Activated CD4-positive, alpha-beta T cell treated with anti-CD3 and anti-CD28 coated beads, Interleukin-2, amount 10 ng/mL, durations not matched to agents 7 days and 5 days (primary cell): ENCODE measurements at places on chromosomes 1 and 21.

DNA sequence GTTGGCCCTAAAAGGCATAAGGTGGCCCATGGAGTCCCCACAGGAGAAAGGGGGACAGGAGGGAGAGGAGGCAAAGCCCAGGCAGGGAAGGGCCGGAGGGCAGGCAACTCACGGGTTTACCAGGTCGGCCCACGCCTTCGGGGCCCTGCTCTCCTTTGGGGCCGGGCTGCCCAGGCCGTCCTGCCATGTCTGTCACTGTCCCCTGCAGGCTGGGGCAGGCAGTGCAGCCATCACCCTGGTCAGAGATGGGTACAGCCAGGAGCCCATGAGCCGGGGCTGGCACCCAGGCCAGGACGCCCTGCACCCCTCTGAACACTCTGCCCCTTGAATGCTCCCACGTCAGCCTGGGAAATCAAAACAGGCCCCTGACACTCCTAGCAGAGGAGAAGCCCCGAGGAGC lies 19.8 kb downstream of the COL16A1 start:
- no peak for DNase-seq

DNA sequence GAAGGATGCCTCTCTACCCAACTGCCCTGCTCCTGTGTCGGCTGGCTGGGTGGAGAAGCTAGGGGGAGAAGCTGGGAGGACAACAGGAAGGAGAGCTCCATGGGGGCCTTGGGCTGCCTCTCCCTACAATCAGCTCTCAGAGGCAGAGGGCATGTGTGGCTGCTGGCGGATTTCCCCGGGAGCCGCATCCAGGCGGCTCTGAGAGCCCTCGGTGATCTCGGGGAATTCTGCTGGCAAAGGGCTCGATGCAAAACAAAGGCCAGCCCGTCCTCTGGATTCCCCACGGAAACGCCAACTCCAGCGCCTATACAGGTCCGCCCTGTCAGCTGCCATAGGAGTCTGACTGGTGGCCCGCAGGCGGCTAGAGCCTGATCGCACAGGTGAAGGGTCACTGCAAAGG lies 26.4 kb upstream of the EVA1B start:
- DNase-seq = no peak

DNA sequence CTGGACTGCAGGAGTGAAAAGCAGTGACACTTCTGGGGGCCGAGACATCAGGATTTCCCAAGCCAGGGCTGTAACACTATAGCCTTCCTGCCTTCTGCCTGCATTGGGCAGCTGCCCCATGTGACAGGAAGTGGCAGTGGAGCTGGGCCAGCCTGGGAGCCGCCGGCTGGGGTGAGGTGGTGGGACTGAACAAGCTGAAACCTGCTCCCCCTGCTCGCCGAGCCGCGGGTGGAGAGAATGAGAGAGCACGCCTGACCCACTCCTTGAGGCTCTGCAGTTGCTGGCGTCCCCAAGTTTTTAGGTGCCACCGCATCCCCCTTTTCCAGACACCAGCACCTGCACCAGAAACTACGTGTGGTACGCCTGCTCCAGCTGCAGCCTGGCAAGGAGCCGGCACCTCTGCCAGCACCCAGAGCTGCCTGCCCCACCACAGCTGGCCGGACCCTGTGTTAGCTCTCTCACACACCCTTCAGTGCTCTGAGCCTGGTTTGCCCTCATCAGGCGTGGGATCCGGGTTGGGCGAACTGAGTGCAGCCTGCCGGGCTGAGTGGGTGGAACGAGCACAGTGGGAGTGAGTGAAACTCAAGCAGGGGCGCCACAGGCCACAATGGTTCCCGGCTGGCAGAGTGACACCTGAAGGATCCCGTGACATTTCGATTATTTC lies 119.4 kb downstream of the AKT3 start:
- DNase-seq = no peak

- no peak for DNase-seq
These were observed 17.4 kb downstream of the SDE2 start for GRCh38 chr1:225981714-225982113.

GRCh38 chr1:227729881-227730629 lies 5.0 kb downstream of the JMJD4 start:
- peak; percentile 43 for DNase-seq

- no peak for DNase-seq
These were observed 256.9 kb downstream of the GPATCH2 start for GRCh38 chr1:217373761-217374701.

DNA sequence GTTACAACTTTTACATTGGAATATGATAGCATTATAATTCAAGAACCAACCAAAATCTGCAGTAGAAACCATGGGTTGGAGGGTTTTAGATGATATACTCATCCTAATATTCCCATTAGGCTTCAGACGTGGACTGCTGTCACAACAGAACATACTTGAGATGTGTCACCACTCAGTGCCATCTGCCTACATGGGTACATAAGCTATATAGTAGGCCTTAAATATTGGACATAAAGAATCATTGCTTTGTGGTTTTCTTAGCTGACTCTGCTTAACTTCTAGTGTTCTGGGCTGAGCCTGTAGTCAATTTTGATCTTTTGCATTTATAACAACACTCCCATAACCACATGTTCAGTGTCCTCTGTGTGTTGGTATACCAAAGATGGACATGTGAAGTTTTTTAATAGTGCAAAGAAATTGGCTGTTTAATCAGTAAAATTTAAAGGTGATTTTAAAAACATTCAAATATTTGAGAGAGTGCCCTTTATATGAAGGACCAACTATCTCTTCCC lies 14.2 kb downstream of the RAP1A start:
- no peak for DNase-seq

GRCh38 chr1:42419126-42419821 lies 36.5 kb downstream of the ZMYND12 start:
- DNase-seq = no peak

GRCh38 chr1:248849637-248850036 lies 9.2 kb downstream of the ZNF692 start:
- no peak for DNase-seq

DNA sequence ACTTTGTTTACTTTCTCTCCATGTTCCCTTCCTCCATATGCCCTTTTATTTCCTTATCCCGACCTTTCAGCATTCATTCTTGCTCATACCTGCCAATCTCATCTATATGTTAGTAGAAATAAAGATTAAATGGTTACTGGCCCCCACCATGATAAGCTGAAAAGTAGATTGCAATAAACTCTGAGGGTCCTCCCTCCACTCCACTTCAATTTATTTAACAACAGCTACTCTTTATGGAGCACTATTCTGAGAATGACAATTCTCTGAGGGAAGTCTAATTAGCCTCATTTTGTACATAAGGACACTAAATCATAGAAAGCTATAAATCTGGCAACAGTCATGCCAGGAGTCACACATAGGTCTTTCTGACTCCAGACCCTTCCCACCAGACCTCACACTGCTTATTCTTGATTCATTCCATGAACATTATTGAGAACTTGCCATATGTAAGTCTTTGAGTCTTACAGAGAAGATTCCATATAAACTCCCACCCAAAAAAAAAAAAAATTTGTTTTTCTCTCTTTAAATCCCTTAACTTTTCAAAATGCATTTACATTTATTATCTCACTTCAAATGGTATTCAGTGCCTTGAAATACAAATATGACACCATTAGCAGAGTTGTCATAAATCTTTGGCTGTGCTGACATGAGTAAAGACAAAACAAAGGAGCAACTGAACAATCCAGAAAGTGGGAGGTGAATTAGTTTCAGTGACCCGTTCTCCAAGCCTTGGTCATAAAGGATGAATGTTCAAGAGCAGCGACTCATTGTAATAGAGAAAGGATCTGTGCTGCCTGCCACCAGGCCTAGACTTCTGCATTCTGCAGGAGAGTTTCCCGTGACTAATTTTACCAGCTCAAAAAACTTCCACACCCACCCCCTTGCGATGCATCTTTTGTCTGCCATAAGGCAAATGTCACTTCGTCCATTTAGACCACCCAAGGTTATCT lies 28.5 kb downstream of the PALMD start:
- DNase-seq = no peak

DNA sequence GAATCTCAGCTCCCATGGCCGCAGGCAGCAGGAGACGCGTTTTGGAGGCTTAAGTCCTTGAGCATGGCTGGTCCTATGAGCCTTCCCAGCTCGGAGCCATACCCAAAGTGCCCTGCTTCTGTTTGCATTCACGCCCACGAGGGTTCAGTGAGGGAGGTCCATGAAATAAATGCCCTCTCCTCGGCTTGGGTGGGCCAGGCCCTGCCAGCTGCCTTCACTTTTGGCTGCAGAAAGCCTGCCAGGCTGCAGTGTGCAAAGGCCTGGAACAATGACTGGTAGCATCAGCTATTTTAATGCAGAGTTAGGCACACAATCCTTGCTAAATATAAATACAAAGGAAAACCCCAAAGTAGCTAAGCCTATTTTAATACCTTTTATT lies 49.4 kb downstream of the H3-3A start:
- no peak for DNase-seq

DNA sequence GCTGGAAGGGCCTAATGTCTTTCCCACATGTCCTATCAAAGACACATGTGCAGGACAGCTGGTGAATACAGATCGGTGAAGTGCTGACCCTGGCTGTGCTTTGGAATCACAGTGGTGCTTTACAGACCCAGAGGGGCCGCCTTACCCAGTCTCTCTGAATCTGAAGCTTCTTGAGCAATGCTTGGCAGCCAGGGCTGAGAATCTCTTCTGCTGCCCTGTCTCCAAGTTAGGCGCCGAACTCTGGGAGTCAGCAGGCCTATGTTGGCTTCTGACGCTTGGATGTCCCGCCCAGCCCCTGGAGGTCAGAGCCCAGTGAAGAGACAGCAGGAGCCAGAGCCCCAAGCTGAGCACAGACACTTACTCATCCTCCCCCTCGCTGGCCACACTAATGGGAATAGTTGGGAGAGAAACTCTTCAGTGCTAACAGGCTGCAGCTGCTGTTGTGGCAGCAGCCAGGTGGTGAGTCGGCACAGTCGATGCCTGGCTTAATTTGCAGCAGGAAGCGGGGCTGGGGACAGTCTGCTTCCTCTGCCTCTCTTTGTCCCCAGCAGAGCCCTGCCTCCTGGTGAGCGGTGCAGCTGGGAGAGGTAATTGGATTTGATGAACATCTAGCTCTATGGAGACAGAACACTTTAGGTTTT lies 68.1 kb downstream of the URB2 start:
- DNase-seq = no peak

- DNase-seq = no peak
These were observed 8.6 kb downstream of the CDC14A start for GRCh38 chr1:100360790-100361510.

DNA sequence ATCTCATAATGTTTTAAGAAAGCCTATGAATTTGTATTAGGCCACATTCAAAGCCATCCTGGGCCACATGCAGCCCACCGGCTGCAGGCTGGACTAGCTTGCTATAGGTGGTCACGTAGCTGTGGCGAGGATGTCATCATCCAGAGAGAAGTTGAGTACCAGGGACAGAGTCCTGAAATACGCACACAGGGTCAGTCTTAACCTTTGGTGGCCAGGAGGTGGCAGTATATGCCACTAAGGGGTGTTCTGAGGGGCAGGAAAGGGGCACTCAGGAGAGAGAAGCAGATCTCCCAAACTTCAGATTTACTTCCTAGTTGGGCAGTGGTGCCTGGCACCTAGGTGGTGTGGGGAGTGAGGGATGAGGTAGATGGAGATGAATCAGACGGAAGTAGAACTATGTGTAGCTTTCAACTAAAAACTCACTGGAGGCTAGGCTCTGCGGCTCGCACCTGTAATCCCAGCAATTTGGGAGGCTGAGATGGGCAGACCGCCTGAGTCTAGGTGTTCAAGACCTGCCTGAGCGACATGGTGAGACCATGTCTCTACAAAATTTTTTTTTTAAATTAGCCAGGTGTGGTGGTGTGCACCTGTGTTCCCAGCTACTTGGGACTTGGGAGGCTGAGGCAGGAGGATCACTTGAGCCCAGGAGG lies 16.3 kb upstream of the CDK18 start:
- peak; percentile 54 for DNase-seq

GRCh38 chr1:178408871-178409270 lies 87.9 kb downstream of the CLEC20A start:
- DNase-seq = no peak

- no peak for DNase-seq
These were observed 967.6 kb downstream of the LTN1 start for GRCh38 chr21:28025111-28025510.

GRCh38 chr1:40183055-40183710 lies 22.0 kb downstream of the RLF start:
- DNase-seq = peak; percentile 13

DNA sequence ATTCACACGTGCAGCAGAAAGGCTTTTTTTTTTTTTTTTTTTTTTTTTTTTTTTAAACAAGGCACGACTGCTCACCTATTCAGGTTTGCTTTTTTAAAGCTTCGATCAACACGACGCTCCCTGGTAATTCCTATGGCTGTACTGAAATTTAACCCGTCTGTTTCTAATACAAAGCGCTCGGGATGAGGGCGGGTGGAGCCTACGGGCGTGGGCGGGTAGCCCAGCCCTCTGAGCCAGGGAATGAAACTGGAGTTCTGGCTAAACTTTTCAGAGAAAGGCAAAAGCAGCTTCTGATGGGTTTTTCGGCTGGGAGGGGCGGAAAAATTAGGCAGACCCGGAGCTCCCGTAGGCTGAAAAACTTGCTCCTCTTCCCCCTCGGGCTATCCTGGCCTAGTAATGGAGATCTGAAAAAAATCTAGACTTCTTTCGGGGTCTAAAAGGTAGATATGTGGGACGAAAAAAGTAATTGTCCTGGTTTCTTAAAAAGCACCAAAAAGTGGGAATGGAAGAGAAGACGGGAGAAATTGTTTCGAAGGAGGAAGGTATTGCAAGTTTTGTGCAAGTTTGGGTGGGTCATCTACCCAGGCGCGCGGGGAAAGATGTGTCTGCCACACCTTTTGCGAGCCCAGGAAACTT lies 7.4 kb downstream of the NR5A2 start:
- DNase-seq = no peak

DNA sequence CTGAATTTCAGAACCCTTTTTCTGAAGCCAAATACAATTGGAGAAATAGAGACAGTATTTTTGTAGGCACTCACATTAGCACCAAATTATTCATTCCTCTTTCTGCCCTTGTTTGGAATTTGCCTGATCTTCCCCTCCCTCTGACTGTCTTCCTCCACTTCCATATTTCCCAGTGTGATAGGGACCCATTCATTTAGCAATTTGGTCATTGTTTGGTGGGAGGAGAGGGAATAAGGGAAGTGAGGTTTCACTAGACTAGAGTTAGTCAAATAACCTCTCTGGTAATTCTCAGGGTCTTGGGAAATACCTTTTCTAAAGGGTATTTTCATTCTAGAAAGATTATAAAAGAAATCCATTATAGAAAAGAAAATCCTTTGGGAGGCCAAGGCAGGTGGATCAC lies 31.0 kb upstream of the MTMR11 start:
- DNase-seq = no peak

GRCh38 chr1:25030674-25031589 lies 100.9 kb upstream of the RUNX3 start:
- DNase-seq = peak; percentile 83

DNA sequence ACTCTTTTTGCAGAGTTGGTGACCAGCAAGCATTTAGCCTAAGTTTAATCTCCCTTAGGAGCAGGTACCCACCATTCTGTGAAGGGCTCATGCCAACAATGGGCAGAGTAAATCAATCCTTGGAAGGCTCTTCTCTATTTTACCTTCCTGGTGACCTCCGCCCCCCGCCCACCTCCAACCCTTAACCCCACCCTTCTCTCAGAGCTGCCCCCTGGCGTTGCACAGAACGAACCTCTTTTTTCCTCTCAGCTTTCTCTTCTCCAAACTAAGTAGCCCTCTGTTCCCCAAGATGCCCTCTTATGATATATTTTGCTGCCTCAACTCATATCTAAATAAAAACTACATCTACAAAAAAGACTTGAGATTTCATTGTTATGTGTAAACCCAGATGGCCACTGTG lies 186.8 kb downstream of the SEC16B start:
- DNase-seq = no peak

- DNase-seq = no peak
These were observed 129.5 kb upstream of the ERRFI1 start for GRCh38 chr1:8155528-8156186.

GRCh38 chr1:155940482-155940992 lies 901 bp upstream of the RXFP4 start:
- no peak for DNase-seq
